ENCODE measurements at places on chromosomes 5 and 9. TPM values are rescaled to one million over a fixed set of nuclear protein-coding genes. Genes with fewer than 3 reads are reported as not detected.
A peak's percentile ranks its signal among the peaks of the same experiment; 100 is the strongest.

GRCh38 chr9:105835721-105836120 lies 141.4 kb downstream of the TMEM38B start:
- DNase-seq = no peak

DNA sequence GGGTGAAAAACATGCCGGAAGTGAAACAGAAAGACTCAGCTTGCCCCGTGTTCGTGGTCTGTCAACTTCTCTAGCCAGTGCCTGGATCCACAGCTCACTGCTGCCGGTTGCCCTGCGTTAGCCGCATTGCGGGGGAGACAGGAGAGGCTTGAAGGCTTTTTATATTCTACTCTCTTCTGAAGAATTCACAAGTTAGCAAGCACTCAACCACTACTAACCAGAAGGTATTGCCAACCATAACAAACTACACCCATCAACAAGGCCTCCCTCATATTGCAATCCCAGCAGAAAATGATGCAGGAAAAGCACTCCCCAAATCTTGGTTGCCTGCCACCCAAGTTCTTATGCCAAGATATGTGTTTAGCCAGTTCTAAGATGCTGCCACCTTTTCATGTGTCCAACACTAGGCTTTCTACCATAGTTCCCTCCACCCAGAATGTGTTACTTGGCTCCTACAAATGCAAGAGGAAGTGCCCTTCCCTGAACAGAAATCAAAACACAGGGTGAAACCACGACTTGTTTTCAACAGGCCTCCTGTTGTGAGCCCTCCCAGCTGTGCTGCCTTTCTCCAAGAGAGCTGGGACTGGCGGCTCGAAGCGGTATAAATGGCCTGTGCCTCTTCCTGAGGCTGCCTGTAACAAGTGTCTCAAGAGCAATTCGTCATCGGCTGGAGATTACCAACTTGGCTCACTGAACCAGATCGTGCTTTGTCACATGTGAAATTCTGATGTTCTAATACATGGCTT lies 129.0 kb downstream of the SNX18 start:
- DNase-seq = peak; percentile 44

GRCh38 chr5:123422433-123423277 lies 548 bp downstream of the CEP120 start:
- peak; percentile 27 for DNase-seq

- no peak for DNase-seq
These were observed 77.7 kb downstream of the TMEM174 start for GRCh38 chr5:73250645-73251044.

GRCh38 chr9:10144355-10144754 lies 468.4 kb downstream of the PTPRD start:
- DNase-seq = no peak

- DNase-seq = no peak
These were observed 12.9 kb downstream of the MSX2 start for GRCh38 chr5:174737330-174737729.

GRCh38 chr5:149229298-149229937 lies 42.2 kb upstream of the AFAP1L1 start:
- DNase-seq = no peak

GRCh38 chr5:142901476-142902185 lies 131.5 kb downstream of the ARHGAP26 start:
- no peak for DNase-seq

- no peak for DNase-seq
These were observed 516.6 kb upstream of the CLINT1 start for GRCh38 chr5:158375531-158375930.

GRCh38 chr5:95022967-95023695 lies 261.8 kb downstream of the MCTP1 start:
- DNase-seq = peak; percentile 4

DNA sequence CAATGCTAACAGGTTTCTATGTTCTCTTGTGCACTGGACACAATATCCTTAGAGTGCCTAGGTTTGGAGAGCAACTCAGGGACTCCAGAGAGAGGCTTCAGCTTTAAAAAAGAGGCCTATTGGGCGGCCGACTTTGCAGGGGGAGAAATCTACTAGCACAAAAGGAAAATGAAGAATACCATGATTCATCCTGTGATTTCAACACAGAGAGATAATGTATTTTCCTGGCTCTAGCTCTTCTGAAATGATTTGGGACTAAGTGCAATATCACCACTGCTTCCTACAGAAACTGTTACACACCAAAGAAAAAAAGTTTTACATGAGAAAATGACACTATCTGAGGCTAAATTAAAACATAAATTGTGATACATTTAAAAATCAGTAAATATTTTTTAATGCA lies 146.1 kb upstream of the TSLP start:
- DNase-seq = no peak

DNA sequence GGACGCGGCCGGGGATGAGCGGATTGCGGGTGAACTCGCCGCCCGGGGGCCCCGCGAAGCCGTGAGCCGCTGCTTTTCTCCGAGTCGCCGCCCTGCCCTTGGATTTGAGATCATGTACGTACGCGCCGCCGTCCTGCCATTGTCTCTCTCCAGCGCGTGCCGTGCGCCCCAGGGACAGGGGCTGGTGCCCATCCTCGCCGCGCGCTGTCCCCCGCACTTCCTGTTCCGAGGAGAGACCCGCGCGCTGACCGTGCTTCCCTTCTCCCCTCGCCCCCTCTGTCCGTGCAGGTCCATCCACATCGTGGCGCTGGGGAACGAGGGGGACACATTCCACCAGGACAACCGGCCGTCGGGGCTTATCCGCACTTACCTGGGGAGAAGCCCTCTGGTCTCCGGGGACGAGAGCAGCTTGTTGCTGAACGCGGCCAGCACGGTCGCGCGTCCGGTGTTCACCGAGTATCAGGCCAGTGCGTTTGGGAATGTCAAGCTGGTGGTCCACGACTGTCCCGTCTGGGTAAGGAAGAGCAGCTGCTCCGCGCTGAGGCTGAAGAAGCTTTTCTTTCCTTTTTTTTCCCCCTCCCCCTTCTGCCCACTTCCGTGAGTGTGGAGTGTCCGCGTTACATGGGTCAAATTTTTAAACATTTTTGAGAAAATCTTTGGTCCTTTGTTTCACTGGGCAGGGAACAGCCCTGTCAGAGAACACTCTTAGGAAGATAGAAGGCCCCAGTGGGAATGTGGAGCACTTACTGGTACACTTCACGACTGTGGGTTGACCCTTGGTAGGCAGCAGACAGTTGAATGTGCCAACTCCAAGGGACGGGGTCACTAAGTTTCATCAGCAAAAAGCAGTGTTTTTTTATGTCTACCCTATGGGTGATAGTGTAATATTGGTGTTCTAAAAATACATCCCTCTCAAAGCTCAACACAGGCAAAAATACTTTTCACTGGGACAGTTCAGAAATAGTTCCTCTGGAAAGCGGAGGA lies 727 bp downstream of the RHOBTB3 start:
- DNase-seq = peak; percentile 18

- no peak for DNase-seq
These were observed 13.0 kb downstream of the SH3PXD2B start for GRCh38 chr5:172441262-172441751.

GRCh38 chr5:169803077-169803981 lies 166.3 kb downstream of the DOCK2 start:
- DNase-seq = peak; percentile 33

DNA sequence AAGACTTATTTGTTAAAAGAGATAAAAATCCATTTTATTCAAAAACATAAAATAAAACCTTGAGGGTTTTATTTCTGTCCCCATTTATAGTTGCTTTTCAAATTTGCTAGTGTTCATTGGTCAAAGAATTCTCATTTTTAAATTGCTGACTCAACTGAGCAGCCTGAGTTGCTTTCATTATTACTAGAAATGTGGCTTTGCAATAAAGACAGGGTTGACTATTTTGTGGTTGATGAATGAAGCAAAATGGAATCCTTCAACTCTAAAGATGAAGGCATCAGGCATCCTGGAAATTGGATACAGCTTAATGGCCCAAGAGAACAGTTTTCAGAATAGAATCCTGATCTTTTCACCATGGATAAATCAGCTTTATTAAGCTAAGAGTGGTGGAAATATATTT lies 23.9 kb upstream of the PPP3R2 start:
- DNase-seq = no peak

DNA sequence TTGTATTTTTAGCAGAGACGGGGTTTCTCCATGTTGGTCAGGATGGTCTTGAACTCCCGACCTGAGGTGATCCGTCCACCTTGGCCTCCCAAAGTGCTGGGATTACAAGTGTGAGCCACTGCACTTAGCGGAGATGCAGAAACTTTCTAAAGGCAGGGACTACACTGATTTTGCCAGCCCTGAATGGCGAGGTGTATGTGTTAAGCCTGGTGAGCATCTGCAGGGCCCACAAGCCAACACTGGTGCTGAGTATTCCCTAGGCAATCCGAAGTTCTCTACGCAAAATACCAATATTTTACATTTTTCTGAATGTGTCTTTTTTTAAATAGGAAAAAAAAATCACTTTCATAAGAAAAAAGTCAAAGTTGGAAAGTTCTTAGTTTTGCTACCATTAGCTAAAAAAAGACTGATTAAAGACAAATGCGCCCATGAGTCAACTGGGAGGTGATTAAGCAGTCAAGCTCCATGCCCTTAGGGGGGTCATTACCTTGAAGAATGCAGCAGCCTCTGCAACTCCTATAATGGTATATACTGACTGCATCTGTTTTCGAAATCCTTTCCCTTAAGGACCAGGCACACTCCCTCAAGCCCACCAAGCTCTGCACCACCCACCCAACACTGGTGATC lies 502.8 kb downstream of the BNC2 start:
- DNase-seq = peak; percentile 78

DNA sequence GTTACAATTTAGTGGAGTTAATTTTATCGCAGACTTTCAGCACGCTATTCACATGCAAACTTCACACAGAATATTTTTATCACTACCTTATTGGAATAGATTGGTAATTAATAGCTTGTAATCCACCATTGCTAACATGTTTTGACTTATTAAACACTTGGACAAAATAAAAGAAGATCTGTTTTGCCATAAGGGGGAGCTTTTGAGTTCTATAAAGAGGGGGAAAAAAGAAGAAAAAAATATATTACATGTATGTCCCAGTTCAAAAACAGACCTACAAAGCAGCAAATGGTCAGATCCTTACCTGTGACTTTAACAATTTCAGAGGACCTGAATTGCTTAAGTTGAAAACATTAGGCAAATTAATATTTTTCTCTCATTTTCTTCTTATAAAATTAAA lies 1.2 kb upstream of the PAPPA start:
- peak; percentile 37 for DNase-seq

GRCh38 chr5:135738564-135738875 lies 95.9 kb upstream of the SLC25A48 start:
- DNase-seq = no peak

DNA sequence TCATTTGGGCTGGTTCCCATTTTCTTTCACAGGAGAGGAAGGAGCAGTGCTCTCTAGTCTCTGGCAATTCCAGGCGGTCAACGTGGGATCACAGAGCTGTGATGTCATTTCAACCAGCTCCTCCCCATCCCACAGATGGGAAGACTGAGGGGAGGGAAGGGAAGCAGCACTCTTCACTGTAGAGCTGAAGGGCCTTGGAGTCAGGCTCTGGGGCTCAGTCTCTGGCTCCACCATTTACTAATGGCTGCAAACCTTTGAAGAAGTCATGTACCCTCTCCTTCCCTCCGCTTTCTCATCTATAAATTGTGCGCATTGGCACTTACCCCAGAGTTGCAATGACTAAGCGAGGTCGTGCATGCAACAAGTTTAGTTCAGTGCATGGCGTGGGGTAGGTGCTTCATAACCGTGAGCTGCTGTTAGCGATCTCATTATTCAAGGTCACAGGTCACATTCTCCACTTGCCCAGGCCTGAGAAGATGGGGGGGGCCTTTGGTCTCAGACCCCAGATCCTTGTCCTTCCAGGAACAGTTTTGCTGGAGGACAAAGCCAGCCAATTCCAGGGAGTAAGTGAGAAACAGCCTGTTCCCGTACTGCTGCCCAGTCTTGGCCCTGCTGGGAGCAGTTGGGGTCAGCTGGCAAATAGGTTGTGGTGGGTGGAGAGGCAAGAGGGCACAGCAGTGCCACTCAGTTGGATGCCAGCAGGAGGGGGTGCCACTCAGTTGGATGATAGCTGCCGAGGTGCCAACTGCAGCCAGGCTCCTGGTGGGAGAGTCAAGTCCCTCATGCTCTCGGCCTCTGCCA lies 136.7 kb downstream of the RGS3 start:
- no peak for DNase-seq

DNA sequence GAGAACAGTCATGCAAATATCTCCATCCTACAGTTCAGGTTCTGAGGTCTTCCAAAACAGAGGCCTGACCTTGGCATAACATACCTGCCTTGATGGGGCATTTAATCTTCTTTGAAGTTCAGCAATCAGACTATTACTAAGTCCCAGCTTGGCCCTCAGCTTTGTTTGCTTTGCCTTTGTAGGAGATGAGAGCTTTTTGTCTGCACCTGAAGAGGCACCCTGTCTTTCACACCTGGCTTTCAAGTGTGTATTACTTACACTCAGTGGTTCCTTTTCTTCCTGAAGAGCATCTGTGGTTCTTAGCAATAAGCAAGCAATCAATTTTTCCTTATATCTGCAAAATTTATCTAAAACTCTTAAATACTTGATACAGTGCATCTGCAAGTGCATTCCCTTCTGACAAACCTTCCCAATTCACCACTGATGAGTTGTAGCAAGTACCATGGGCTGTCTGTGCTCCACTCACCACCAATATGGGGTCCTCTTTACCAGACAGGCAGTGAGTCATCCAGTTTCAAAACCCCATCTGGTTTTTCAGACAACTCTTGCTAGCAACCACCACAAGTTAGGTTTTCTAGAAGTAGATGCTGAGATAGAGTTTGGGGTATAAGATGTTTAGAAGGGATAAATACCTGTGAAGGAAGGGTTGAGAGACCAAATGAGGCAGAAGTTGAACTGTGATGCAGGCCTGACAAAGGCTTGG lies 100.2 kb downstream of the HINT1 start:
- no peak for DNase-seq

- no peak for DNase-seq
These were observed 410.6 kb upstream of the DAB2 start for GRCh38 chr5:39835371-39835770.

GRCh38 chr5:134046801-134047686 lies 42.3 kb upstream of the VDAC1 start:
- no peak for DNase-seq

SKP2 gene
- total RNA-seq = 32.0 TPM

NDUFS6 gene
- 104 TPM for total RNA-seq

ALDOB gene
- total RNA-seq = not detected

GPR150 gene
- not detected for total RNA-seq

SLC27A6 gene
- total RNA-seq = not detected

FOXD4L3 gene
- not detected for total RNA-seq

PDE4D gene
- total RNA-seq = 2.9 TPM

GPR151 gene
- total RNA-seq = not detected

GLT6D1 gene
- not detected for total RNA-seq

ANKRD18A gene
- 2.2 TPM for total RNA-seq

SLC34A3 gene
- 1.0 TPM for total RNA-seq

Measured in PC-3 (cell line).